ENCODE measurements at places on chromosomes 12 and 14. TPM values are rescaled to one million over a fixed set of nuclear protein-coding genes. Genes with fewer than 3 reads are reported as not detected.

MYF5 gene
- not detected for total RNA-seq

TMTC2 gene
- 47.8 TPM for total RNA-seq

RIPK3 gene
- 11.2 TPM for total RNA-seq

CYP27B1 gene
- 3.1 TPM for total RNA-seq

SLC25A21 gene
- 2.0 TPM for total RNA-seq

DNA sequence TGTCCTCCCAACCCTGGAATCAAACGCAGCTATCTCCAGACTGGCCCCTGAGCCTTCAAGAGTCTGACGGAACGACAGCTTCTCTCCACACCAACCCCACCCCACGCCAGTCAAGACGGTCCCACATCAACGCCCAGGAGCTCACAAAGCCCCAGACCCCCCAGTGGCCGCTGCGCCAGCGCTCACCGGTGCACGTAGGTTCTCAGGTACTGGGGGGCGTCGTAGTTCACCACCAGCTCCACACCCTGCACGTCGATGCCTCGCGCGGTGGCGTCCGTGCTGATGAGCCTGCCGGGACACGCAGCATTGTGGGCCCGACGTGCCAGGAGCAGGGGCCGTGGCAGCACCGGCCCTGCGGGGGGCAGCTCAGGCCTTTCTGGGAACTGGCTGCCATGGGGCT lies 4.2 kb downstream of the DDX51 start:
- H3K27ac ChIP-seq, result no peak overlapping the region
- DNase-seq, result no peak
- no peak overlapping the region for H3K4me3 ChIP-seq
- no peaks in the 10 kb centered on the region for H3K27me3 ChIP-seq

- H3K4me3 ChIP-seq, result no peak overlapping the region
- no peak overlapping the region for H3K27ac ChIP-seq
- peaks cover 11% of the 10 kb centered on the region for H3K4me1 ChIP-seq
- DNase-seq, result no peak
- H3K36me3 ChIP-seq, result peaks cover 6% of the 10 kb centered on the region
These were observed 23.9 kb upstream of the TEX22 start for GRCh38 chr14:105374389-105374788.

DNA sequence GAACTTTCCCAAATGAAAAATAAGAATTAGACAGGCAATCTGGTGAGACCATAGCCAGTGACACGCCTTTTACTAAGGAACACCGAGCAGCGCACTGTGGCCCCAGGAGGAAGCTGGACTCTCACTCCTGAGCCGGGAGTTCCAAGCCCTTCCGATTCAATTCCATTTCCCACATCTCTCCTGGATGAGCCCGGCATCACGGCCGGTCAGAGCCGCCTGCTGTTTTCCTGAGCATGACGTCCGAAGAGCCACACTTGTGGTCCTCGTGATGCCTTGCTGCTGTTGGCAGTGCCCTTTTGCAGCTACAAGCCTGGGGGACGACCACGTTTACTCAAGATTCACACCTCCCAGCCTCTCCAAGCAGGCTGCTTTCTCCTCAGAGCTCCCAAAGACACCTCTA lies 40.8 kb downstream of the FBXL14 start:
- H3K36me3 ChIP-seq, result no peaks in the 10 kb centered on the region
- H3K4me3 ChIP-seq, result no peak overlapping the region
- no peaks in the 10 kb centered on the region for H3K27me3 ChIP-seq

GRCh38 chr12:38903596-38903995 lies 1.8 kb downstream of the CPNE8 start:
- peak overlapping the region; percentile 93 for H3K27ac ChIP-seq
- no peak for DNase-seq
- peak overlapping the region; percentile 58 for H3K4me3 ChIP-seq
- H3K27me3 ChIP-seq, result peaks cover 16% of the 10 kb centered on the region
- peaks cover 32% of the 10 kb centered on the region for H3K4me1 ChIP-seq

DNA sequence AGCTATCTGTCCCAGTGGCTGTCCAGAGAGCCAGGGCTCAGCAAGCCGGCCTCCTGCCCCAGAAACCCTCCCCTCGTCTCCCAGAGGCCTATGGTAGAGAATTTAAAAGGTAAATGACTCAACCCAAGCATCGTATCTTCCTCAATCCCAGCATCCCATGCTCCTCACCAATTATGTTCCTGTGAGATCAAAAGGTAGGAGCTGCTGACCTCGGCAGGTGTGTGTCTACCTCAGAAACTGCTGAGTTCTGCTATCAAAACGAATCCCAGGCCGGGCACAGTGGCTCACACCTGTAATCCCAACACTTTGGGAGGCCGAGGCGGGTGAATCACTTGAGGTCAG lies 49.3 kb downstream of the FOXN3 start:
- H3K27ac ChIP-seq, result peak overlapping the region; percentile 61
- no peaks in the 10 kb centered on the region for H3K36me3 ChIP-seq
- peaks cover 97% of the 10 kb centered on the region for H3K4me1 ChIP-seq
- no peaks in the 10 kb centered on the region for H3K27me3 ChIP-seq
- DNase-seq, result no peak

DNA sequence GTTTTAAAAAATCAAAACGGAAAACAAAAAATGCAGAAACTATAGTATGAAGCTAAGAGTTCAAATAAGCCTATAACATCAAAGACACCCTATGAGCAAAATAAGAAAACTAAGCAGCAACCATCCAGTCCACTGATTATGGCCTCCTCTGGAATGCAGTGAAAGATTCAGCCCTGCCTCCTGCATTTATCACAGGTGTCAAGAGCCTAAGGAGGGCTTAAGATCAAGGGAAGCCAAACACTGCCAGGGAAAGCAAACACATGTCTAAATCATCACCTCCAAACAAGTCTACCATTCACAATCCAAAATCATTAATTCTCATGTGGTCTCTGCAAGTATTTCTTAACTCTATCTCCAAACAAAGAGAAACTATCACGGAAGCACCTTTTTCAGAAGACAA lies 28.4 kb downstream of the SARNP start:
- no peaks in the 10 kb centered on the region for H3K27me3 ChIP-seq
- H3K36me3 ChIP-seq, result peaks cover 94% of the 10 kb centered on the region
- DNase-seq, result peak; percentile 5

All from stomach (tissue), 19 donors.